ENCODE measurements at places on chromosomes 11 and 22.

DNA sequence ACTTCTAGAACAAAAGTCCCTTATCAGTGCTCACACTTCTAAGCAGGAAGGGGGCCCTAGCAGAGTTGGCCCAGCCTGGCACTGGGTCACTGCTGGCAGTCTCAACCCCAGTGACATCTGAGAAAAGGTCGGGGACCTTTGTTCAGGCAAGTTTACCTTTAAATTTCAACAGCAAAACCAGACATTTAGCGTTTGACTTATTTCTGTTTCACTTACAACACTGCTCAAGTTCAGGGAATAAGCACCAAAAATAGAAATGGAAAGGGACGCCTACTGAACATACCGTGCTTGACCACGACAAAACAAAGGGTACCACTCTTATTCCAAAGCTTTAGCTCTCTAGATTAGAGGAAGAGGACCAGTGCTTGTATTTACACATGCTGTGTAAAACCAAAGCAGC lies 26.2 kb downstream of the PITPNB start:
- DNase-seq = no peak

GRCh38 chr11:27513389-27513788 lies 6.8 kb upstream of the LIN7C start:
- no peak for DNase-seq

- DNase-seq = no peak
These were observed 12.1 kb downstream of the OAF start for GRCh38 chr11:120222916-120223315.

DNA sequence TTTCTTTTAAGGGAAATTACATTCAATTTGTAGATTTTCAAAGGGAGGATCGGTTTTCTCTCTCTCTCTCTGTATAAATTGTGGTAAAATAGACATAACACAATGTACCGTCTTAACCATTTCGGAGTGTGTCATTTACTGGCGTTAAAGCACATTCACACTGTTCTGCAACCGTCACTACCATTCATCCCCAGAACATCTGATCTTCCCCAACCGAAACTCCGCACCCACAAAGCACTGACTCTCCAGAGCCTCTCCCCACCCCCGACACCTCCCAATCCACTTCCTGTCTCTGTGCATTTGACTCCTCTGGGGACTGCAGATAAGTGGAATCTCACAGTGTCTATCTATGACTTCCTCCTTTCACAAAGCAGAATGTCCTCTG lies 15.9 kb upstream of the GRAMD4 start:
- DNase-seq = no peak

DNA sequence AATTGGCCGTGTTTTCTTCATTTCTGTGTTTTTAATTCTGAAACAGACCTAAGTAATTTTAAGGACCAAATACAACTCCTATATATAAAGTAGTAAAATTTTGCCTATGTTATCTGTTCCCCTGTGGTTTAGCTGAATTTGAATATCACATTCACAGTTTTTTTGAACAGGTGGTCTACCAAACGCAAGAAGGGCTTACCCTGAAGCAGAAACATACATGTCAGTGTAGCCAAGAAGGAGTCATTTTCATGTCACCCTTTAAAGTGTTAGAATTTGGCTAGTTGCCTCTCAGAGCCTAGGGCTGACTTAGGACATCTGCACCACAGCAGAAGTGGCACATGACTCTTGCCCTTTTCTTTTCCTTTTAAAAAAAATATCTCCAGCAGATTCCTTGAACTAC lies 34.3 kb downstream of the MYBPC3 start:
- no peak for DNase-seq

- DNase-seq = no peak
These were observed 12.2 kb downstream of the SHANK2 start for GRCh38 chr11:71240061-71240690.

DNA sequence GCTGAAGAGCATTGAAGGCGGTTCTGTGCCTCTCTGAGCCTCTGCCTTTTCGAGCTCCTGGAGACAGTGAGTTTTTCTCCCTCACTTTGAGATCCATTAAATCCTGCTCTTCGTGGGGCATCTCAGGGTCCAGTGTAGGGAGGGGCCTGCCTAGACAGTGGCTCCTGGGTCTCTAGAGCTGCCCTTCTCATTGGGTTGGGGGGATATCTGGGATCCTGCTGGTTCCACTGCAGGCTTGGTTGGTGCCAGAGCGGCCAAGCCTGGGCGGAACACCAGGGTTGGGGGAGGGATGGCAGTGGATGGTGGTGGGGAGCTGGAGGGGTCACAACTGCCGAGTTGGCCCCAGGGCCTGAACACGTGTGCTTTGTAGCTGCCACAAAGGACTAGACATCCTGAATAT lies 52.2 kb upstream of the CARS1 start:
- no peak for DNase-seq
